ENCODE measurements at places on chromosomes 6 and 20.

GRCh38 chr20:58909585-58909984, 57.1 kb downstream of the GNAS start:
- H3K27ac ChIP-seq, result peak overlapping the region; percentile 92
- H3K27me3 ChIP-seq, result no peaks in the 10 kb centered on the region
- no peak for DNase-seq
- peaks cover 65% of the 10 kb centered on the region for H3K36me3 ChIP-seq
- peaks cover 25% of the 10 kb centered on the region for H3K4me1 ChIP-seq

GRCh38 chr6:50093116-50093937, 43.6 kb upstream of the DEFB112 start:
- H3K27me3 ChIP-seq, result no peaks in the 10 kb centered on the region
- no peaks in the 10 kb centered on the region for H3K36me3 ChIP-seq
- H3K4me1 ChIP-seq, result no peaks in the 10 kb centered on the region
- no peak overlapping the region for H3K4me3 ChIP-seq
- DNase-seq, result no peak

GRCh38 chr6:37313723-37314486, 39.9 kb upstream of the RNF8 start:
- H3K4me1 ChIP-seq, result no peaks in the 10 kb centered on the region
- DNase-seq, result no peak
- no peaks in the 10 kb centered on the region for H3K27me3 ChIP-seq
- H3K27ac ChIP-seq, result no peak overlapping the region

DNA sequence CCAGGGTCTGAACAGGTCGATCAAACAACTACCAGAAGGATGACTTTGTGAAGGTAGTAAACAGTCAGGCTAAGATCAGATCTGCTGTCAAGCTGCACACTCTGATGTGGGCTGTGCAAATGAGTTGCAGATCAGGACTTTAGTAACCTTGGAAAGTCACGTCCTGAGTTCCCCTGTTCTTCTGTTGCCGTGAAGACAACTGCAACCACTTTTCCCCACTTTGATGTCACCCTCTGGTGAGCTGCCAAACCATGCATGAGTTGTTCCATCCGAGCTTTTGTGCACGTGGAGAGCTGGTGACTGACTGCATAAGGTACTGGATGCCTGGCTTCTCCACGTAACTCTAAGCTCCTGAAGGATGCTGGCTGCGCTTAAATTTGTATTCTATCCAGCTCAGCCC, 111.0 kb downstream of the CD83 start:
- peaks cover 9% of the 10 kb centered on the region for H3K4me1 ChIP-seq
- H3K27me3 ChIP-seq, result no peaks in the 10 kb centered on the region
- no peak overlapping the region for H3K27ac ChIP-seq
- no peak overlapping the region for H3K4me3 ChIP-seq
- peak; percentile 27 for DNase-seq

- no peak overlapping the region for H3K27ac ChIP-seq
- H3K36me3 ChIP-seq, result no peaks in the 10 kb centered on the region
- DNase-seq, result no peak
- no peaks in the 10 kb centered on the region for H3K27me3 ChIP-seq
- H3K4me1 ChIP-seq, result peaks cover 12% of the 10 kb centered on the region
- no peak overlapping the region for H3K4me3 ChIP-seq
Measured at GRCh38 chr20:23341073-23341472, 9.5 kb upstream of the NXT1 start.

DNA sequence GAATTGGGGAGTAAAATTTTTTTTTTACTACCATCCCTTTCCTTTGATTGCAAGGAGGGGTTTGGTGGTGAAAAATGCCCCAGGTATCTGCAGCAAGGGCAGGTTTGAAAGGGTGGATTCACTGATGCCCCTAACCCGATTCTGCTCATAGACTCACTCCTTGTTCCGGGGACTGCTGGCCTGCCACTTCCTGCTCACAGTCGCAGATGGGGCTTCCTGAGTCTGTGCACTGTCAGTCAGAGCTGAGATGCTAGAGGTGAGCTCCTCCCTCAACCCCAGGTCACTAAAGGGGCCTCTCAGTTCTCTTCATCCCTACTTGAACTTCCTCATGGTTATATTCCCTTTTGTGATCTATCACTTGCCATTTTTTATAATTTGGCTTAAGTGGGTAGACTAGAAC, 357.9 kb downstream of the FARS2 start:
- no peaks in the 10 kb centered on the region for H3K27me3 ChIP-seq
- no peaks in the 10 kb centered on the region for H3K36me3 ChIP-seq
- no peak for DNase-seq
- H3K4me1 ChIP-seq, result peaks cover 7% of the 10 kb centered on the region

DNA sequence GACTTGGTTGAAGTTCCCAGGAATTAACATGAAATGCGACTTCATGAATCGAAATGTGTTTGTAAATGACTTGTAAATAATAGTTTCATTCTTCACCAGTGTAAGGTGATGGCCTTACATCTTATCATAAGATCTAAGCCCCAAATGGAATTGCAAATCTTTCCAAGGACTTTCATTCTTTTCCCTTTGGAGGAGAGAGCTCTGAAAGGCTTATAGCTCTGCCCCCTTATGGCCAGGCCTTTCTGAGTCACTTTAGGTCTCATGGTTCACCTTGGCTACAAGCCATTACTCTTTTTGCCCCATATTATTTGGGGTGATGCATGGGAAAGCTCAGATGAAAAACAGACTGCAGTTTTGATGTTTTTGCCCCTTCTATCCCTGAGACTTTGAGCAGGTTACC, 209.1 kb upstream of the BMP2 start:
- H3K4me3 ChIP-seq, result no peak overlapping the region
- no peak overlapping the region for H3K27ac ChIP-seq
- no peaks in the 10 kb centered on the region for H3K36me3 ChIP-seq
- H3K4me1 ChIP-seq, result no peaks in the 10 kb centered on the region

DNA sequence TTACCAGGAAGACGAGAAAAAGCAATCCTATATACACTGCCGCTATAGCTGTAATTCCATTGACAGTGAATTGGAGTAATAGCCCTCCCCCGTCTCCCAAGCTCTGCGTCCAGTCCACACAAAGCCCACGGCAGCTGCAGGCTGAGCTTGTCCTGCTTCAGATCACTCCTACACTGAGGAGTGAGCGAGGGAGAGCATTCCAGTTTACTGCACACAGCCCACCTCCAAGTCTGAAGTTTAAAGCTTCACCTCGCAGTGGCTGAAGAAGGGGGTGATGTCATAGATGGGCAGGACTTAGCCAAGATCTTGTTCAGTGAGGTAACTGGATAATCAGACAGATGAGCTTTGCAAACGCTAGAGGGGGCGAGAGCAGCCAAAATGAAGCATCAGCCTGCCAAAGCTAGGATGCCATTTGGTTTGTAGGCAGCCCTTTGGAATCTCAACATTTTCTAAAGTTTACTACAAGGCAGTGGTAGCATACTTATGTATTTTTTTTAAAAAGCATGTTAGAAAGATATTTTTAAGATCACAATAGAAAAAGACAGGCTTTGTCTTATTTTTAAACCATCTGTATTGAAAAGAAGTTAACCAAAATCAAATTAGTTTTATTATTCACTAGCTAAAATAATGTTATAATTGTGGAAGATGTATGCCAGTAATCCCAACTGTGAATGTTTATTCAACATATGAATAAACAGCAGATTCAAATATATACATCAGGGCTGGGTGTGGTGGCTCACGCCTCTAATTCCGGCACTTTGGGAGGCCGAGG, at the start of gene FLRT3:
Gene FLRT3 (minus strand): TSS at position 213 of the 772 bp plus-strand sequence. CDS start 10,106 bp downstream, outside the sequence.
- H3K36me3 ChIP-seq, result no peaks in the 10 kb centered on the region
- DNase-seq, result peak; percentile 94
- H3K27me3 ChIP-seq, result no peaks in the 10 kb centered on the region
- H3K4me1 ChIP-seq, result peaks cover 37% of the 10 kb centered on the region

- H3K36me3 ChIP-seq, result no peaks in the 10 kb centered on the region
- H3K4me3 ChIP-seq, result no peak overlapping the region
- no peaks in the 10 kb centered on the region for H3K4me1 ChIP-seq
- H3K27ac ChIP-seq, result no peak overlapping the region
- H3K27me3 ChIP-seq, result no peaks in the 10 kb centered on the region
- DNase-seq, result no peak
Measured at GRCh38 chr20:39282619-39283092, 320.5 kb downstream of the DHX35 start.

DNA sequence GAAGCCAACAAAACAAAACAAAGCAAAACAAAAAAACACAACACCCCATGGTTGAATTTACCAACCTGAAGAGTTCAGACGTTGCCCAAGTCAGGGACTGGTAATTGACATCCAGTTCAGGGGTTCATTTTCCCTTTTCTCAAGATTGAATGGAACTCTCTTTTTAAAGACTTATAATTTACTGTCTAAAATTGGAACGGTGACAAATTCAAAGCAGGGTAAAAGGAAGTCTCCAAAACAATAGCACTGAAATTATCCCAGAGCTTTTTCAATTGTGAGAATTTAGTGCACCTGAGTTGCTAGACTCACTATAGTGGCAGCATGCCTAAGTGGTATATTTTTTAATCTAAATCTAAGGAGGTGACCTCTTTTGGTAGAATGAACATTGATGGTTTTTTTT, 90.9 kb upstream of the PREP start:
- H3K27ac ChIP-seq, result no peak overlapping the region
- no peaks in the 10 kb centered on the region for H3K36me3 ChIP-seq
- peaks cover 11% of the 10 kb centered on the region for H3K4me1 ChIP-seq
- H3K27me3 ChIP-seq, result no peaks in the 10 kb centered on the region
- H3K4me3 ChIP-seq, result no peak overlapping the region

- no peaks in the 10 kb centered on the region for H3K27me3 ChIP-seq
- H3K27ac ChIP-seq, result no peak overlapping the region
- no peak for DNase-seq
- no peaks in the 10 kb centered on the region for H3K4me1 ChIP-seq
- H3K4me3 ChIP-seq, result no peak overlapping the region
Measured at GRCh38 chr6:89359561-89359960, 7.0 kb upstream of the UBE2J1 start.

- H3K27ac ChIP-seq, result no peak overlapping the region
- H3K36me3 ChIP-seq, result no peaks in the 10 kb centered on the region
- H3K27me3 ChIP-seq, result no peaks in the 10 kb centered on the region
- no peaks in the 10 kb centered on the region for H3K4me1 ChIP-seq
- H3K4me3 ChIP-seq, result no peak overlapping the region
- peak; percentile 27 for DNase-seq
Measured at GRCh38 chr6:70396796-70397729, 16.2 kb upstream of the FAM135A start.

DNA sequence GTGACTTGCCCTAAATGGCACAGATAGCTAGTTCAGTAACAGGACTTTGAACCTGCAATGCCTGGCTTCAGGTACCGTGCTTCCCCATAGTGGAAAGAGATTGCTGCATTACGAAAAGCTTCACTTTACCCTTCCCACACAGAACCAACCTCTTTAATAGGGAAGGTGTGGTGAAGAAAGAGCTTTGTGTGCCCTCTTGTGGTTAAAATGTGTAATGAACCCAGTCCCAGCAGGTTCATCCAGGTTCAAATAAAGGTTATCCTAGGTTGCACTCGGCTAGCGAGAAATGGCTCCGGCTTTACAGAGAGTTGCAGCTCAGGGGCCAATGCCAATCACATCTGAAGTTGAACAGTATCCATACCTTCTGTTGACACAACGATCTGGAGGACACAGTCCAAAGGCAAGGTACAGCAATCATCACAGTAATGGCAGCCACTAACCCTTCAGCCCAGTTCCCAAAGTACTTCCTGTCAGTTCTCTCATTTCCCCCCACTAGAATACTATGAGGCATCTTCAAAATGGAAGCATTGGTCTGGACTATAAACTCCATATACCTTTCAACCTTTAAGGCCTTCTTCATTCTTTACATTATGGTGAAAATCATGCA, 3.0 kb downstream of the DEFB115 start:
- H3K4me1 ChIP-seq, result no peaks in the 10 kb centered on the region
- no peak overlapping the region for H3K4me3 ChIP-seq
- no peaks in the 10 kb centered on the region for H3K27me3 ChIP-seq
- no peaks in the 10 kb centered on the region for H3K36me3 ChIP-seq
- no peak overlapping the region for H3K27ac ChIP-seq

- H3K36me3 ChIP-seq, result no peaks in the 10 kb centered on the region
- no peaks in the 10 kb centered on the region for H3K4me1 ChIP-seq
- peaks cover 38% of the 10 kb centered on the region for H3K27me3 ChIP-seq
- peak; percentile 62 for DNase-seq
- H3K27ac ChIP-seq, result no peak overlapping the region
Measured at GRCh38 chr6:11535801-11536230, 1.7 kb upstream of the TMEM170B start.

GRCh38 chr6:44224965-44225305, 1.5 kb downstream of the SLC29A1 start:
- no peaks in the 10 kb centered on the region for H3K27me3 ChIP-seq
- H3K4me1 ChIP-seq, result peaks cover 36% of the 10 kb centered on the region
- no peak for DNase-seq
- no peak overlapping the region for H3K4me3 ChIP-seq
- no peaks in the 10 kb centered on the region for H3K36me3 ChIP-seq

DNA sequence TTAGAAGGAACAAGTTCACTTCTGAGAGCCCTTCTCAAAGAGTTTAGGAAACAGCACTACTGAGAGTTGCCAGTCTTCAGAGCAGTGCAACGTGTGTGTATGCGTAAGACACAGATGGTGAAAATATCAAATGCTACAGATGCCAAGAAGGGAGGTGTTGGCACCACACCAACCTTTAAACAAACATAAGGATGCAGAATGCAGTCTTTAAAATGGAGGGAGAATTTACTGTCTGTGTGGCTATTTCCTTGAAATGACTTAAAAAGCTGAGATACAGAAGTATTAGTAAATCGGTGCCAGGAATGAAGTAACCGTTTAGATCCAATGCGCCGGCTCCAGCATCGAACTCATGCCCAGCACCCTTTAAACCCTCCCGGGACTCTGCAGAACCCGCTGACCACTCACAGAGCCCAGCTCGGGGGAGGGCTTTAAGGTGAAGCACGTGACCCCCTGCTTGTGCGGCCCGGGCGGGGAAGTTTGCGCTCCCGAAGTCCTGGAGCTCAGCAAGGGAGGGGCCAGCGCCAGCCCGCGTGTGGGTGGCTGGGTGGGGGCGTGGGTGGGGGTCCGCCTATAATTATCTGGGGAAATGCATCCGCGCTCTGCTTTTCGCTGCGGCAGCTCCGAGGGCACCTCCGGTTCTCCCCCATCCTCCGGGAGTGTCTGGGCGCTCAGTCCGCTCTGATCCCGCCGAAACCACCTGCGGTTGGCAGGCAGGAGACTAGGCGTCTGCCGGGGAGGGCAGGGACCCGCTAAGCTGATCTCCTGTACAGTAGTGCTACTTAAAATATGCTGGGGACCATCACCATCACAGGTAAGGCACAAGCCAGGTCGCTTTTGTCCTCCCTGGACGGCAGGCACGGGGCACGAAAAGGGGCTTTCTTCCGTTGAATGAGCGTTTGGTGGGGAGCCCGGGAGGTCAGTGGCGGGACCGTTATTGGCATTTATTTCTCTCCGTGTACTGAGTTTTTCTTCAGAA, 66.0 kb downstream of the ZBTB2 start:
- H3K36me3 ChIP-seq, result no peaks in the 10 kb centered on the region
- H3K27ac ChIP-seq, result no peak overlapping the region
- DNase-seq, result peak; percentile 74
- H3K27me3 ChIP-seq, result no peaks in the 10 kb centered on the region

DNA sequence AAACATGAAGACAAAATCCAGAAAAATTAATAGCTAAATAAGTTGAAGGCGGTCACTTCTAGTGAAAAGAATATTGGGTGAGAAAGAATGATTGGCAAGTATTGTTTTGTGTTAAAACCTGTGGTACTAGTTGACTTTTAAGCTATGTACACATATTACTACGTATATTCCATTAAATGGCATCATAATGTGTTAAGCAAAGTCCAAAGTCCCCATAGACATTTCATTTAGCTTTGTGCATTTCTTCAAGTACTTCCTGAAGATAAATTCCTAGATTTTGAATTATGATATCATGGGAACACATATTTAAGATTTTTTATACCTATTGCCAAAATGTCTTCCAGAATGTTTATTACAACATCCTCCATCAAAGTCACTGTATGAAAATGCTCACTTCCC, 272.7 kb upstream of the IRAK1BP1 start:
- H3K27ac ChIP-seq, result no peak overlapping the region
- no peak for DNase-seq
- no peaks in the 10 kb centered on the region for H3K36me3 ChIP-seq
- H3K4me3 ChIP-seq, result no peak overlapping the region
